NCI-H1930 (cell line): ENCODE measurements at places on chromosomes 4 and X.

DNA sequence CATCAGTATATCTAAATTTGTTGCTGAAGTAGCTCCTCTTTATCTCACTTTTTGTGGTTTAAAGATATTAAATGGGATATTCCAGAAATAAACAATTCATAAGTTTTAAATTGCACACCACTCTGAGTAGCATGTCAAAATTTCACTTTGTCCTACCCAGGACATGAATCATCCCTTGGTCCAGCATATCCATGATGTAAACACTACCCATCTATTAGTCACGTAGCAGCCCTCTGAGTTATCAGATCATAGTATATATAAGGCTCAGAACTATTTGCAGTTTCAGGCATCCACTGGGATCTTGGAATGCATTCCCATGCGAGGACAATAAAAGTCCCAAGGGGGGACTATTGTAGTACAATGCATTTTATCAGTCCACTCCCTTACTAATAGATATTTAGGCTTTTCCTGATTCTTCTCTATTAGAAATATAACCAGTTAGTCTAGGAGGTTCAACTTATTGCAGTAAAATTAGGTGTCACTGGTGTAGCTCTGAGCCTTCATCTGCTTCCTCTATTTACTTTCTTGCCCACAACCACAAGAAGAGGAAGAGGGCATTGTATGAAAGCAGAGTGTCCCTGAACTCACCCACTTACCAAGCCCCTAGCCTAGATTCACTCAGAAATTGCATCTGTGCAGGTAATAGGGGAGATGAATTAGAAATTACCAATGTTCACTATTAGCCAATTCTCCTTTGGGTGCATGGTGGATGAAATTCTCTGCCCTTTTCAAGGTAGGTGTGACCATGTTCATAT is 409.8 kb upstream of the GALNT7 start:
- no peak for DNase-seq

DNA sequence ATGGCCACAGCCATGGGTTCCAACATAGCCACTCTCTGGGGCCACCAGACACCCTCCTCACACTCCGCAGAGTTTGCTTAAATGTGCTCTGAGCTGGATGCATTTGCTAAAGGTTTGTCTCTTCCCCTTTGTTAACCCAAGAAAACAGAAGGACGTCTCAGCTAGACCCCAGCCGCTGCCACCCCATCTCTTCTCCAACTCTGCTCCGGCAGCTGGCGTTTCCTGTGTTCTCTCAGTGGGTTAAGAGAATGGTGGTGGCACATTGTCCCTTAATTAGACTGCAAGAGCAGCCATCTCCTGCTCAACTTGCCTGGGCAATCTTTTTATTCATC is 43.7 kb upstream of the FAM9C start:
- DNase-seq: no peak

GRCh38 chrX:16678689-16679088 is 28.7 kb downstream of the S100G start:
- DNase-seq: no peak

- no peak for DNase-seq
Measured at GRCh38 chr4:73603271-73603710, 16.9 kb downstream of the RASSF6 start.

DNA sequence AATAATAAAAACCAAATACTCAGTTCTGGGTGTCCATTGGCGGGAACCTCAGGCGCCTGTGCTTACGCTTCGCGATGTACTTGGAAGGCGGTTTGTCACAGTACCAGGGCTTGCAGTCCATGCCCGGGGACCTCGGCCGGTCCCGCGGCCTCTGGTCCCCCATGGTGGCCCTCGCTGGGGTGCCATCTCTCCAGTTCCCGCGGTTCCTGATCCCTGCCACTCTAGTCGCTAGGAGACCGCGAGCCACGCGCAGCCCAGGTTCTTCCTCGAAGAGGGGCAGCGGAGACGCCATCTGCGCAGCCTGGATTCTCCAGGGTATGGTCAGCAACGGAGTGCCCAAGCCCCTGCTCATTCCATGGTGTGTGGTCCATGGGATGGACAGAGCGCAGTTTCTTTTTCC is 26.4 kb upstream of the LANCL3 start:
- no peak for DNase-seq

DNA sequence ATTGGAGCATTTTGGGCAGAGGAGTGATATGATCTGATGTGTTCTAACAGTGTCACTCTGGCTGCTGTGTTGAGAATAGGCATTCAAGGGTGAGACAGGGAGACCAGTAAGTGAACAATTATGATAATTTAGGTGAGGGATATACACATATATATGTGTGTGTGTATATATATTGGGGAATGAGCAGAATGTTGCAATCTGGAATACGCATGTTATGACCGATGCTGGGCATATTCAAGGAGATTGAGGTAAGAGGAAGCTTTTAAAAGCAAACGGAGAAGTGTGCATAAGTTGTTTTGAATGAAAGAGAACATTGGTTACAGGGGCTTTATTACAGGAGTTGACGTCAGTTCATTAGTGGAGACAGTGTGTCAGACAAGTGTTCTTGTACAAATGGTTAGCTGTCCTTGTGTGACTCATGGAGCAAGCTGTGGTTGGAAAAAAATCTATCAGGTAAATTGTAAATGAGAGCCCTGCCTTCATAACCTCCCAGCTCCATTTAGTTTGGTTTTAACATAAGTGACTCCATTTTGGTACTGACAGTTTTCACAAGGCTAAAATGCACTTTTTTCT is 442.5 kb upstream of the LCORL start:
- DNase-seq: no peak

- DNase-seq: no peak
Measured at GRCh38 chr4:52588097-52588496, 71.0 kb downstream of the USP46 start.

GRCh38 chrX:69320116-69320515 is 154.9 kb upstream of the PJA1 start:
- DNase-seq: no peak

DNA sequence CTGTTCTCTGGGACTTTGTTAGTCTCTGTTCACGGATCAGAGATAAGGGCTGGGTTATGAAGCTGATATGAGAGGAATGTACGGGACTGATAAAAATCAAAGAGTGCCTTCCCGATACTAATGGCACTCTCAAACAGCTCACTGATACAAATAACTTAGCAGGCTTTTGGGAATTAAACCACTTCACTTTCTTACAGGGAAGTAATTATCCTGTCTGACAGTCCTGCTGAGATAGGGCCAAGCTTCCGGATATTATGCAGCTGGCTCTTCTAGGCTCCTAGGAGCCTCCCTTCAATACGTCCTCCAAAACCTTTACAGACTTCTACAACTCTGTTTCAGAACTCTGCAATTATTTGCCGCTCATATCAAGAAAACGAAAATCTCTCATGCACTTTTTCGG is 418.0 kb downstream of the NLGN4X start:
- DNase-seq: no peak

DNA sequence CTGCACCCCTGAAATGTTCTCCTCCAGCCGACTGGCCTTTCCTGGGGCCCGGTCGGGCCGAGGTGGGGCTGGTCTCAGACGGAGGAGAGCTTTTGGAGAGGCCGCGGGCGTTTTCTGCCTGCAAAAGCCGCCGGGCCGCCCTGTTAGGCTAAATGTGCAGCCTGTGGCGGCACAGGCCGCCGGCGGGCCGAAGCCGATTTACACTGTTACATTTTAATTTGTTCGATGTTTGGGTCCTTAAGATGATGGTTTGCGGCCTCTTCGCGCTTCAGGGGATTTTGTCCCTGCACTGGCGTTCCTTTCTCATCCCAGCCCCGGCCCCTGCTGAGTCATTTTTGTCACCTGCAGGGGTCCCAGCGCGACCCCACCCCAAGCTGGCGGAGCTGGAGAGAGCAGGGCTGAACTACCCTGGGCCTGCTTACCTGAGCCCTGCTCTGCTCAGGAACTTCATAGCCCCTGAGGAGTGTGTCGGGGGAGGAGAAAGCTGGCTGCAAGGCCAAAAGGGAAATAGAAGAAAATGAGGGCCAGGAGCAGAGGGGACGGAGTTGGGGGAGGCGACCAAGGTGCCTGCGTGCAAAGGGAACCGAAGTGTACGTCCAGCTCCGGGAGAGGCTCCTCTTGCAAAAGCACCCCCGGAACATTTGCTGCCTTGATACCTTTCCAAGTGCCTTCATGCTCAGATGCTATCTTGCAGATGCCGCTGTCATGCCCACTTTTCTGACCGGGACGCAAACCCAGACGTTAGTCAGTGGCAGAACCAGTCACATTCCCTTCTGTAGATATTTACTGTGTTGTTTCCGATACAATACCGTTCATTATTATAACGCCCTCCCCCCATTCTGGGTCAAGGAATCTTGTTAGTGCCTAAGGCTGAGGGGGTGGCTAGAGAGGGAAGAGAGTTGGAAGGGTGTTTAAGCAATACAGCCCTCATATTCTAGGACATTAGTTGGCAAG is 977 bp upstream of the RBBP7 start:
- DNase-seq: peak; percentile 13

GRCh38 chr4:151865312-151865711 is 104.5 kb upstream of the GATB start:
- DNase-seq: no peak

DNA sequence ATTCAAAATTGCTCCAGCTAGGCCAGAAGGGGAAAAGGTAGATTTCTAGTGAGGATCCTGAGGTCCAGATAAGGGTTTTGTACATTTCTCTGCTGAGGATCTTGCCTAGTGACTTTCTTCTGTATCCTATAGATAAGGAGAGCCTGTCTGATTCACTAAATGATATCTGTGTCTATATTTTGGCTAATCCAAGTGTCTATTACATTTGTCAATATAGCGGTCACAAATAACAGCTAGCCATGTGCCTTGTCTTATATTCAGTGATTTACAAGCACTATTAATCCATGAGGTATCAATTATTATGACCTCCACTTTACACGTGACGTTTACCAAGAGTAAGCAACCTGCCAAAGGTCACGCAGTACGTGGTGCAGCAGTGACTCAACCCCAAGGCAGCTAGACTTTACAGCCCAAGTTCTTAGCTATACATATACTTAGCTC is 41.6 kb downstream of the TMEM165 start:
- DNase-seq: no peak

DNA sequence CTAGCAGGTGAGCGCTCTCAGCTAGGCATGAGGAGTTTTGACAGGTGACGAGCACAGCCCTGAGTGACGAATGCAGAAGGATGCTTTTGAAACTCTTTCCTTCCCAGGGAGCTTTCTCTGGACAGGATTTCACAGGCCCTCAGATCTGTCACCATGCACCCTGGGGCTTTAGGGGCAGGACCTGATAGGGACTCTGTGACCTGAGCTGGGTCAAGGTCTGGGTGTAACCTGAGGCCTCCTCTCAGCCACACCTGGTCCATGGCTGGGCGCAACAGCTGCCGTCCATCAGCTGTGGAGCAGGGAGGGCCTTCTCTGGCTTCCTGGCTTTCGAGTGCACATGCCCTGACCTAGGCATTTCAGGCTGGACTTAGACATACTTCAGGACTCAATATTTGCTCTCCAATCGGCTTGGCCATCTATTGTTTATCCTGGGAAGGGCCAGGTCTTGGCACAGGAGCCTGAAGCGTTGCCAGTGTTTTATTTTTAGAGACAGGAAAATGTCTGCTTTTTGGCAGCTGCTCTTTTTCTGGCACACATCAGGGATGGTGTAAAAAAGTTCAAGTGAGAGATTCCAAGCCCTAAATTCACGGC is 56.4 kb downstream of the C4orf51 start:
- no peak for DNase-seq

GRCh38 chr4:94960708-94961107 is 203.0 kb downstream of the BMPR1B start:
- no peak for DNase-seq

- peak; percentile 34 for DNase-seq
Measured at GRCh38 chrX:103276581-103277002, at the start of gene TCEAL5. Gene TCEAL5 (minus strand): TSS chrX:103276750. CDS start chrX:103274563, 2,187 bp downstream.
